ENCODE measurements at places on chromosomes 7 and 10. TPM values are rescaled to one million over a fixed set of nuclear protein-coding genes. Genes with fewer than 3 reads are reported as not detected.
A peak's percentile ranks its signal among the peaks of the same experiment; 100 is the strongest.

Gene PON1
- polyA plus RNA-seq, result not detected

Gene HMX2
- polyA plus RNA-seq, result not detected

Gene SPAG6
- not detected for polyA plus RNA-seq

DNA sequence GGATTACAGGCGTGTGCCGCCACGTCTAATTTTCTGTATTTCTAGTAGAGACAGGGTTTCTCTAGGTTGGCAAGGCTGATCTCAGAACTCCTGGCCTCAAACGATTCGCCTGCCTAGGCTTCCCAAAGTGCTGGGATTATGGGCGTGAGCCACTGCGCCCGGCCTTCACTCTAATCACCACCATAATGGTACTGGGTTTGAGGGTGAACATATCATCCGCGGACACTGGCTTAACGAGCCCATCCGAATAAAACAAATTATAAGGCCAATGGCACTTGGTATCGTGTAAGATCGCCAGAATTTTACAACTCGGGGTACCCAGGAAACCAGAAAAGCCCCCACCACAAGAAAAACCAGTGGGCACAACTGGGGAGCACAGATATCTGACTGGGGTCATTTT lies 580 bp downstream of the FAM200A start:
- H3K27ac ChIP-seq, result peak overlapping the region; percentile 84
- H3K36me3 ChIP-seq, result peaks cover 3% of the 10 kb centered on the region
- peaks cover 5% of the 10 kb centered on the region for H3K27me3 ChIP-seq
- no peak for DNase-seq
- H3K4me3 ChIP-seq, result peak overlapping the region; percentile 70
- H3K4me1 ChIP-seq, result peaks cover 36% of the 10 kb centered on the region

GRCh38 chr7:47677093-47677492 lies 95.2 kb upstream of the TNS3 start:
- no peak overlapping the region for H3K4me3 ChIP-seq
- H3K27ac ChIP-seq, result no peak overlapping the region
- DNase-seq, result no peak
- H3K27me3 ChIP-seq, result peaks cover 3% of the 10 kb centered on the region
- H3K4me1 ChIP-seq, result peaks cover 4% of the 10 kb centered on the region

- no peak overlapping the region for H3K4me3 ChIP-seq
- no peak for DNase-seq
- H3K36me3 ChIP-seq, result no peaks in the 10 kb centered on the region
- peaks cover 1% of the 10 kb centered on the region for H3K27me3 ChIP-seq
These were observed 290.7 kb downstream of the TCF7L2 start for GRCh38 chr10:113240736-113241135.

DNA sequence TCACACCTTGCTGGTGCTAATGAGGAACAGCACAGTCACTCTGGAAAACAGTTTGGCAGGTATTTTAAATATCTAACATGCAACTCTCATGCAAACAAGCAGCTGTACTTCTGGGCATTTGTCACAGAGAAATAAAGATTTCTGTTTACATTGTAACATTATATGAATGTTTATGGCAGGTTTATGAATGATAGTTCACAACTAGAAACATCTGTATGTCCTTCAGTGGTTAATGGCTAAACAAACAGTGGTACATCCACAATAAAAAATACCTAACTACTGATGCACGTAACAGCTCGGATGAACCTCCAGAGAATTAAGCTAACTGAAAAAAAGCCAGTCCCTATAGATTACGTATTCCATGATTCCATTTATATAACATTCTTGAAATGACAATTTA lies 109.6 kb downstream of the GPR37 start:
- H3K4me3 ChIP-seq, result no peak overlapping the region
- no peaks in the 10 kb centered on the region for H3K27me3 ChIP-seq
- no peak for DNase-seq
- H3K36me3 ChIP-seq, result no peaks in the 10 kb centered on the region
- H3K4me1 ChIP-seq, result no peaks in the 10 kb centered on the region
- no peak overlapping the region for H3K27ac ChIP-seq

DNA sequence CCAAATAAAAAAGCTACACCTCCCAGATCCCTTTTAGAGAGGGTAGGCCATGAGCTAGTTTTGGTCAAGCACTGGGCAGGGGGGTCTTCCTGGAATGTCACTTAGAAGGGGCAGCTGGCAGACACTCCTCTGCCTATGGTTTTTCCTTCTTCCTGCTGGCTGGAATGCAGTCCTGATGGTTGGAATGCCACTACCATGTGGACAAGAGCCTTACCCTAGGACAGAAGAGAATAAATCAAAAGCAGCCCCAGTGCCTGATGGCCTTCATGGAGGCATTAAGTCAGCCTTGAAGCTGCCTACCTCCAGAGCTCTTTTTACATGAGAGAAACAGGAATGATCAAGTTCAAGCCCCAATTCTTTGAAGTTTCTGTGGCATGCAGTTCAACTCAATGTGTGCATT lies 43.5 kb upstream of the SORBS1 start:
- H3K36me3 ChIP-seq, result peaks cover 14% of the 10 kb centered on the region
- DNase-seq, result no peak
- H3K27ac ChIP-seq, result no peak overlapping the region
- H3K4me3 ChIP-seq, result no peak overlapping the region
